ENCODE measurements at places on chromosomes 5 and 9.

GRCh38 chr5:9034649-9035048, 511.2 kb downstream of the SEMA5A start:
- DNase-seq, result no peak

GRCh38 chr5:10301842-10302610, 5.7 kb downstream of the CMBL start:
- no peak for DNase-seq

DNA sequence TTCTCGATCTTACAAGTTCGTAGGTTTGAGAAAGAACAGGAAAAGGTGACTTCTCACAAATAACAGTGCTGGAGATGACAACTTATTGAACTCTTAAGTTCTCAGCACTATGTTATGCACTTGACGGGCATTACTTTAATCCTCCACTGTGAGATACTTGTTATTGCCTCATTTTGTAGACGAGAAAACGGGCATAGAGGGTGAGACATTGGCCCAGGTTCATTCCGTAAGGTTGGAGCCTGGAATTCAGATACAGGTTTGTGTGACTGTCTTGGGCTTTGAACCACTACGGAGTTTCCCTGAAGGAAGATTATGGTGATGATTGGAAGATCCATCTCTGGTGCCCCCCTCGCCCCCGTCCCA, 657 bp downstream of the MAT2B start:
- no peak for DNase-seq

DNA sequence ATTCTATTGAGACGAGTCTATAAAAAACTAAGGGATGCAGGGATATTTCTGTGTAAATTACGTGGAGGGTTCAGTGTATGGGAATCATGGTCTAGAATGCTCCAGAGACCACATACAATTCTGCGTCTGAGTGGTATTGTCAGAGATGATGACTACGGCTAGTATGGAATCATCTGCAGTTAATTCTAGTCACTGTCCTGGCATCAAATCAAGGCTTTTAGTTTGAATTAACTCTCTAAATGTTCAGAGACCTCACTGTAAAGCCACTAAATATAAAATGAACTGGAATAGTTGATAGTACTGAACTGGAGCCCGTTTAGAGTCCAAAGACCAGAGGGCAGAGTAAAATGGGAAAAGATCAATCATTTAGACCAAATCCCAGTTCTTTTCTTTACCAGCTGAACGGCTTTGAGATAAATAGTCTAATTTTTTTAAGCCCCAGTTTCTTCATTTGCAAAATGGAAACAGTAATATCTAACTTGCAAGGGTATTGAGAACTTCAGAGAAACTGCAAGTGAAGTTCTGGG, 599.8 kb downstream of the EBF1 start:
- no peak for DNase-seq

DNA sequence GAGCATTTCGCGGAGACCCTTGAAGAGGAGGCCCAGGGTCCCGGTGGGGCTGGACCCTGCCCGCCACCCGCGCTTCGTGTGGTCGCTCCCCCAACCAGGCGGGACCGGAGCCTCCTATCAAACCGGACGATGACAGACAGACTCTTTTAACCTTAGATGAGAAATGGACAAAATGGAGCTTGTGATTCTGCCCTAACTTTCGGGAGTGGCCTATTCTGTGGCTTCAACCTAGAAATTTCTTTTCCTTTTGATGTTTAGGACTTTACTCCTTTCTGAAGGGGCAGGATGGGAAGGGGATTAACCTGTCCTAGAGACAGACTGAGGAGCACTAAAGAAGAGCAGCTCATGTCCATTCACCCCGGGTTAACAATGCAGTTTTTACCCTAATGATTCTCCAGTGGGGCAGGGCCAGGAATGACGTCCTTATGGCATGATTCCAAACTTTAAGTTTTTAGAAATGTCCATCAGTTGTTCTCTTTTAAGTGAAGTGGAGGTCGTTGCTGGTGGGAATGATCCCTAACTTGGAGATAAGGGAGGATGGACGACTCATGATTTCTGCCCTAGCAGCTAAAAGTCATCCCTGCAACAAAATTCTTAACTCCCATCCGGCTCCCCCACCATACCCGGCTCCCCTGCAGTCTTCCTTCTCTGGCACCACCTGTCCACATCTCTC, 1.0 kb downstream of the NIPSNAP3A start:
- no peak for DNase-seq

GRCh38 chr5:40879163-40879942, 29.9 kb upstream of the C7 start:
- DNase-seq, result no peak

GRCh38 chr5:77751328-77752023, 24.7 kb downstream of the TBCA start:
- no peak for DNase-seq

DNA sequence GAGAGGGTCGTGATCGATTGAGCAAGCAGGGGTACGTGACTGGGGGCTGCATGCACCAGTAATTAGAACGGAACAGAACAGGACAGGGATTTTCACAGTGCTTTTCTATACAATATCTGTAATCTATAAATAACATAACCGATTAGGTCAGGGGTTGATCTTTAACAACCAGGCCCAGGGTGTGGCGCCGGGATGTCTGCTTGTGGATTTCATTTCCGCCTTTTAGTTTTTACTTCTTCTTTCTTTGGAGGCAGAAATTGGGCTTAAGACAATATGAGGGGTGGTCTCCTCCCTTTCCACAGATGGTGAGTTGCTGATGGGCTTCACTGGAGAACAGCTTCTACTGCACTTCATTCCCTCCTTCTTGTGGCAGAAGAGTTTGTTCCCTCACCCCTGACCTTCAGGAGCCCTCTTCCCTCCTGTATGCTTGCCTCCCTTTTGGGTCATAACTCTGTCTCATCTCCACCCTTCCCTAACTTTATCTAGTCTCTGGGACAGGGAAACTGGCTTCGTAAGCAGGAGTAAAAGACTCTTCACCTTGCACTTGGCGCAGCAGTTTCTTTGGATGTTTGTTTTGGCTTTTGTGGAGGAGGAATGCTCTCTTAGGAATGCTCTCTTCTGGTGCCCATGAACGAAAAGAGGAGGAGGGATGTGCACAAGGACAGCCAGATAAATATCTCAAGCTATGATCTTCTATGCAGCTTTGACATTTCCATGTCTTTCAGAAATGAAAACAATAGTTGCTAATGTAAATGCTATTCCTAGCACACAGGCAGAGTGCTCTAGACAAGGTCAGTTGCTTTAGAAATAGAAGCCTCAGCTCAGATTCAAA, 139.8 kb upstream of the RPS23 start:
- DNase-seq, result no peak

DNA sequence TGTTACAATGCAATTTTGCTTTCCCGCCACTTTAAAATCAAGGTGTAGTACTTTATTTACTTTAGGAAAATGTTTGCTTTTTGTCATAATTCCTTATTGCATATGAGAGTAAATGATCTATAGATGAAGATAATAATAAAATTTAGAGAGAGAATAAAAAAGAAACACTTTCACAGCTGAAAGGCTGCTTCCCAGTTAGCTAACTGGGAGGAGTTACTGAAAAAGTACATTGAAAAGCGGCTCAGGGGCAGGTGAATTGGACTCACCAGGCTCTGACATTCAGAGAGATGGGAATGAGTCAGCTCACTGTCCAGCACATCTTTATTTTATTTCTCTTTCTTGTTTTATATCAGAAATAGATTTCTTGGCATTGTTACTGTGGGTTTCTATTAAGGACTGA, 131.7 kb upstream of the CCDC152 start:
- DNase-seq, result no peak

- DNase-seq, result no peak
These were observed 99.4 kb upstream of the MVB12B start for GRCh38 chr9:126226991-126227936.

All from T-helper 1 cell (primary cell).